ENCODE measurements at places on chromosomes 1 and 21. TPM values are rescaled to one million over a fixed set of nuclear protein-coding genes. Genes with fewer than 3 reads are reported as not detected.

DNA sequence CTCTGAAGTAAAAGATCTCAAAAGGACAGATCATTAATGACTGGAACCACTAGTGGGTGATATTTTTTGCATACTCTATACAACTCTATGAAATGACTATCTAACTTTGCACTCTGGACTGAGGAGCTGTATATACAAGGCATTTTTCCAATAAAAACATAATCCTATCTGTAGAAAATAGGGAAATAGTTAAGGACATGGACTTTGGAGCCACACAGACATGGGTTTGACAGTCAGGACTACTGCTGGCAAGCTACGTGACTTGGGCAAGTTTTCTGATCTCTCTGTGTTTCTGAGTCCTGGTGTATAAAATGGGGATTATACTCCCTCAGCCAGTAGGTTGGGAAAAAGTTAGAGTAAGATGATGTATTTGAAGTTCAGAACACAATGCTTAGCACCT is 20.9 kb upstream of the HSD3B2 start:
- no peak for DNase-seq

- no peak for DNase-seq
Observed at GRCh38 chr1:201054091-201054543, 30.6 kb upstream of the KIF21B start.

DNA sequence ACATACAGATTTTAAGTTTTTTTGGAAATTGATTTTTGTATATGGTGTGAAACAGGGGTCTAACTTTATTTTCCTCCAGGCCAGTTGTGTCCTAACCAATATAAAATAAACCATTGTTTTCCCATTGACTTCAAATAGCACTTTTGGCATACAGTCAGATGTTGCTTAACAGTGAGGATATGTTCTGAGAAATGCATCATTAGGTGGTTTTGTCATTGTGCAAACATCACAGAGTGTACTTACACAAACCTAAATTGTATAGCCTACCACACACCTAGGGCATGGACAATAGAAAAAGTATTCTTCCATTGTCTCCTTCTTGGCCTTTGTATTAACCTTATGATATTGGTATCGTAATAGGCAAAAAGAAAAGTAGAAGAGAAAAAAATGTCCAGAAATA is 37.4 kb upstream of the DISP1 start:
- no peak for DNase-seq

- no peak for DNase-seq
Observed at GRCh38 chr1:5993556-5994491, 1.6 kb upstream of the NPHP4 start.

GRCh38 chr1:150182247-150182646 is 32.5 kb downstream of the PLEKHO1 start:
- DNase-seq, result no peak

- peak; percentile 25 for DNase-seq
Observed at GRCh38 chr1:44672254-44672955, 1.9 kb downstream of the TMEM53 start.

GRCh38 chr1:22296701-22297591 is 154.0 kb upstream of the WNT4 start:
- no peak for DNase-seq

GRCh38 chr1:180947901-180948640 is 35.4 kb downstream of the KIAA1614 start:
- DNase-seq, result no peak

DNA sequence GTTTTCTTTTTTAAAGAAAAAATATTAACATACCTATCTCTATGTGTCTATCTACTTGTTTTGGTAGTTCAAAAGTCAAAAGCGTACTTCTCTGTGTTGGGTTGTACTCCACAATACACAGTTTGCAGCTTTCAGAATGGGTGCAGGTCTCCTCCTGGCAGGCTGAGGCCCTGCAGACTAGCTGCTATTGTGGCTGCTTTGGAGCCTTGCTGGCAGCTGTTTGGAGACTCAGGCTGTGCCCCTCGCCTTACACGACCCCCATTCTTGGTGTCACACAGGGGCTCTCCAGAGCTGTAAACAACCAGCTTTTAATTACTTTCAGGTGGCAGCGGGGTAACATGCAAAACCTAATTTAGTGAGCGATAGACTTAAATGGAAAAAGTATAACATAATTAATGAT is 160.4 kb downstream of the DSCAM start:
- no peak for DNase-seq

- no peak for DNase-seq
Observed at GRCh38 chr1:170436928-170437327, 95.0 kb upstream of the GORAB start.

DNA sequence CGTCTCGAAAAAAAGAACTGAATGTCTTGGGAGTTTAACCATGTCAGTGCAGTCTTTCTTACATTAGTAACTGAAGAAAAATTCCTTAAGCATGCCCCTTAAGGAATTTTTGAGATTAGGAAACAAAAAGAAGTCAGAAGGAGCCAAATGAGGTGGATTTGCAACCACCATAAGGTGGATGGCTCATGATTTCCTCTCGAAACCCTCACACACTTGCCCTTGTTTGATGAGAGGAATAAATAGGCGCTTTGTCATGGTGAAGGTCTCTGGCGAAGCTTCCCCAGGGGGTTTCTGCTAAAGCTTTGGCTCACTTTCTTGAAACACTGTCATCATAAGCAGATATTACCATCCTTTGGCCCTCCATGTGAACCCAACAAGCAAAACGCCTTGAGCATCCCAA is 68.2 kb downstream of the POFUT2 start:
- DNase-seq, result no peak

- no peak for DNase-seq
Observed at GRCh38 chr1:172699111-172699510, 40.2 kb downstream of the FASLG start.

- no peak for DNase-seq
Observed at GRCh38 chr1:64161357-64161941, 42.0 kb upstream of the UBE2U start.

GRCh38 chr1:201565024-201565730 is 26.2 kb downstream of the NAV1 start:
- DNase-seq, result no peak

TMEM81 gene
- polyA plus RNA-seq, result 0.55 TPM

ARTN gene
- not detected for polyA plus RNA-seq

SLC19A2 gene
- polyA plus RNA-seq, result 0.44 TPM

FAM151A gene
- not detected for polyA plus RNA-seq

FCN3 gene
- not detected for polyA plus RNA-seq

C1orf210 gene
- polyA plus RNA-seq, result not detected

Measured in naive B cell (primary cell).